ENCODE measurements at places on chromosomes 12 and 14. TPM values are rescaled to one million over a fixed set of nuclear protein-coding genes. Genes with fewer than 3 reads are reported as not detected.
A peak's percentile ranks its signal among the peaks of the same experiment; 100 is the strongest.

- H3K36me3 ChIP-seq, result no peaks in the 10 kb centered on the region
- DNase-seq, result no peak
- peak overlapping the region; percentile 4 for H3K4me3 ChIP-seq
- H3K27ac ChIP-seq, result peak overlapping the region; percentile 56
- H3K27me3 ChIP-seq, result no peaks in the 10 kb centered on the region
- peaks cover 29% of the 10 kb centered on the region for H3K4me1 ChIP-seq
Measured at GRCh38 chr12:89756585-89757398, 48.2 kb upstream of the ATP2B1 start.

DNA sequence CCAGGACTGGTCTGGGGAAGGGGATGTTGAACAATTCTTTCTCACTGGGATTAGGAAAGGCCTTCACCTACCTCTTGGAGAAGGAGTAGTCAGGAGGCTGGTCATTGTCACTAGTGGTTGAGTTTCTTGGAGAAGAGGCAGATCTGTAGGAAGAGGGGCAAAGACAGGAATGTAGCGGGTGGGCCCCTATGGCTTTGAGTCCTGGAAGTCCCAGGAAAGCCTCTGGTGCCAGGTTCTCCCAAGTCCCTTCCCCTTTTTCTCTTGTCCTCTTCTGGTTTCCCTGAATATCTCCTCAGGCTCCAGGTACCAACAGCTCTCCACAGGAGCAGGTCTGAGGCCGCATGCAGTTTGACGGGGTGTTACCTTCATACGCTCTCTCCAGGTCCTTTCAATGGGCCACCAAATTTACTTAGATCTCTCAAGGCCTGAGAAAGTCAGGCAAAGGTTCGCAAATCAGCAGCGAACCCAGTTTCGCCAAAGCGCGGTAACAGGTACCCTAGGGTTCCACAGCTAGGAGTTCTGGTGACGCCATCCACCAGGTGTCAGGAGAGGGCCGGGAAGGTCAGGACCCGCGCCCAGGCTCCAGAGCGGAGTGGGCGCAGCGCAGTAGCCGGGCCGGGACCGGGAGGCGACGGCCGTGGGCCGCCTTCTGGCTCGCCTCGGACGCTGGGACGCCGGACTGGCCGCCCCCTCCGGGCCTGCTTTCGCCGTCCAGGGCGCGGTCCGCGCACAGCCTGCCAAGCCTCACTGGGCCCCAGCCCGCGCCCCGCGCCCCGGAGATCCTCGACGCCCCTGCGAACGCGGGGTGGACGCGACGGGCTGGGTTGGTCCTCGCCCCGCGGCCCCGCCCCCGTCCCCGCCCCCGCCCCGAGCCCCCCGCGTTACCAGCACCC, 795 bp downstream of the SMAGP start:
- peak overlapping the region; percentile 84 for H3K4me3 ChIP-seq
- H3K36me3 ChIP-seq, result peaks cover 2% of the 10 kb centered on the region
- peak overlapping the region; percentile 16 for H3K27ac ChIP-seq

GRCh38 chr14:106347890-106348755, 821.7 kb downstream of the TMEM121 start:
- H3K36me3 ChIP-seq, result no peaks in the 10 kb centered on the region
- H3K27ac ChIP-seq, result no peak overlapping the region

DNA sequence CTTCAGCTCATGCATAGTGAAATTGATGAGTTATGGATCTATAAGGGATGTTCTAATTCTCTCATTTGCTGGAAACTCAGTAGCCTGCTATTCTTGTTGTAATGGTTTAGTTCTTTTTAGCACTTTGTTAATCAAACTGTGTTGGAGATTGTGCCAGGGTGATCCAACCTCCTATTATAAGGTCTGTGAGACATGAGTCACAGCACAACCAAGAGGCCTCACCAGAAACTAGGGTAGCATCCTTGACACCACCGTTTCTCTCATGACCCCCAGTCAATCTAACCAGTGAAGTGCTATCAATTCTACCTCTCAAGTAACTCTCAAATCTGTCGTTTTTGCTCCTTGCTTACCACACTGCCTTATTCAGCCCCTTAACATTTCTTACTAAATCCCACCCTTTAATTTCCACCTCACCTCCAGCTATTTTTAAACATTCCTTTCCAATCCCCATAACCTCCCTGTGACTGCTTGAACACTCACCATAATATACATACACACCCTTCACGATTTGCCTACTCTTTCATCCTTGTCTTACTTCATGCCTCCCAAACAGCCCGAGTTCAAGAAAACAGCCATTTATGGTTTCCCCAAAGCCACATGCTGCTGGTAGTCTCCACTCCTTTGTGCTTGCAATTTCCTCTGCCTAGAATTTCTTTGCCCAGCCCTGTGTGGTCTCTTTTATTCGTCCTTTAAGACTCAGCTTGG, 53.9 kb upstream of the NUDT4 start:
- no peak overlapping the region for H3K4me3 ChIP-seq
- H3K27ac ChIP-seq, result no peak overlapping the region
- no peaks in the 10 kb centered on the region for H3K4me1 ChIP-seq
- DNase-seq, result no peak
- H3K27me3 ChIP-seq, result peaks cover 7% of the 10 kb centered on the region

- DNase-seq, result no peak
- H3K27me3 ChIP-seq, result peaks cover 4% of the 10 kb centered on the region
- no peak overlapping the region for H3K4me3 ChIP-seq
- H3K36me3 ChIP-seq, result no peaks in the 10 kb centered on the region
Measured at GRCh38 chr12:22588817-22589216, 36.2 kb upstream of the ETNK1 start.

KCNA5 gene
- not detected for total RNA-seq

RND1 gene
- 6.0 TPM for total RNA-seq

DNA sequence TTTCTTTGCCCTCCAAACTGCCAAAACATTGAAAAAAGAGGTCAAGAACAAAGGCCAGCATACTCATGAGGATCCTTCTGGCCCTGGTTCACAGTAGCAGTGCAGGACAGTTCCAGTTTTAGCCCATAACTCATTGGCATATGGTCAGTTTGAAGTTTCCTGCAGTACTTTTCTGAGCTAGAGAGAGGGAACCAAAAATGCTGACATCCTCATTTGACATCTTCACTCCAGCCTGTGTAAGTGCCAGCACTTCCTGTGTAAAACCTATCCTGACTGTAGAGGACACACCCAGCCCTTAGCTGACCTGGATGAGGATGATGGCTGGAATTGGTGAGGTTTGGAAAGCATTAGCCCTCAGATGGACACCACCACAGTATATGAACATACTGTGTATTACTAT, 84.1 kb downstream of the FGD4 start:
- no peaks in the 10 kb centered on the region for H3K36me3 ChIP-seq
- H3K4me3 ChIP-seq, result no peak overlapping the region
- DNase-seq, result no peak
- no peak overlapping the region for H3K27ac ChIP-seq
- no peaks in the 10 kb centered on the region for H3K4me1 ChIP-seq

GRCh38 chr12:49442915-49443314, 75.7 kb downstream of the SPATS2 start:
- H3K4me3 ChIP-seq, result no peak overlapping the region
- no peak overlapping the region for H3K27ac ChIP-seq
- no peaks in the 10 kb centered on the region for H3K27me3 ChIP-seq

OTOGL gene
- not detected for total RNA-seq

GRCh38 chr14:58703161-58703506, 65.4 kb downstream of the DACT1 start:
- H3K36me3 ChIP-seq, result no peaks in the 10 kb centered on the region
- H3K27ac ChIP-seq, result no peak overlapping the region
- H3K4me3 ChIP-seq, result no peak overlapping the region

CCDC197 gene
- total RNA-seq, result not detected

DNA sequence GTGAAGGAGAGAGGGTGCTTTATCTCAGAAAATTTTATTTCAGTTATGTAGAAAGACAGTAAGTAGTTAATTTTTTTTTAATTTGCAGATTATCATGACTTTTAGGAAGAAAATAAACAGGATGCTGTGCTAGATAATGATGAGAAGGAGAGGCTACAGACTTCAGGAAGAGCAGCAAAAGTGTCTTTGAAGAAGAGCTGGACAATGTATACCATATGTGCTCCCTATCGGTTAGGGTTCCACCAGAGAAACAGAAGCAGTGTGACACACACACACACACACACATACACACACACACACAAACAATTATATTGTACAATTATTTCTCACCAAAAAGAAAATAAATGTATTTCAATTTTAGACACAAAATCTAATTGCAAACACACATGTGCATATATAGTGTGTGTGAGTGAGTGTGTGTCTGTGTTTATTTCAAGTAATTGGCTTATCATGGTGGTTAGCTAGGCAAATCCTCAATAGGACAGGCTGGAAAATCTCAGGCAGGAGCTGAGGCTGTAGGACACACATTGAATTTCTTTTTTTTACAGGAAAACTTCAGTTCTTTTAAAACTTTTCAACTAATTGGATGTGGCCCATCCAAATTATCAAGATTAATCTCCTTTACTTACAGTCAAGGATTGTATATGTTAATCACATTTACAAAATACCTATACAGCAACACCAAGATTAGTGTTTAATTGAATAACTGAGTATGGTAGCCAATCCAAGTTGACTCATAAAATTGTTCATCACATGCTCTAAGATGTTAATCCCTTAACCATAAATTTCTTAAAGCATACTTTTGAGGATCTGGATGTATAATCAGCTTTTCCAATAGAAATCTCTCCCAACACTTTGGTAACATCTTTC, 235.8 kb upstream of the DCN start:
- no peaks in the 10 kb centered on the region for H3K36me3 ChIP-seq
- peaks cover 17% of the 10 kb centered on the region for H3K27me3 ChIP-seq
- H3K27ac ChIP-seq, result no peak overlapping the region

CCDC175 gene
- total RNA-seq, result 0.39 TPM

RSRC2 gene
- 297 TPM for total RNA-seq

- peaks cover 24% of the 10 kb centered on the region for H3K4me1 ChIP-seq
- H3K36me3 ChIP-seq, result peaks cover 2% of the 10 kb centered on the region
- peak overlapping the region; percentile 36 for H3K4me3 ChIP-seq
Measured at GRCh38 chr12:122503783-122504590, 3.3 kb upstream of the ZCCHC8 start.

FBXO21 gene
- 61.7 TPM for total RNA-seq

DNA sequence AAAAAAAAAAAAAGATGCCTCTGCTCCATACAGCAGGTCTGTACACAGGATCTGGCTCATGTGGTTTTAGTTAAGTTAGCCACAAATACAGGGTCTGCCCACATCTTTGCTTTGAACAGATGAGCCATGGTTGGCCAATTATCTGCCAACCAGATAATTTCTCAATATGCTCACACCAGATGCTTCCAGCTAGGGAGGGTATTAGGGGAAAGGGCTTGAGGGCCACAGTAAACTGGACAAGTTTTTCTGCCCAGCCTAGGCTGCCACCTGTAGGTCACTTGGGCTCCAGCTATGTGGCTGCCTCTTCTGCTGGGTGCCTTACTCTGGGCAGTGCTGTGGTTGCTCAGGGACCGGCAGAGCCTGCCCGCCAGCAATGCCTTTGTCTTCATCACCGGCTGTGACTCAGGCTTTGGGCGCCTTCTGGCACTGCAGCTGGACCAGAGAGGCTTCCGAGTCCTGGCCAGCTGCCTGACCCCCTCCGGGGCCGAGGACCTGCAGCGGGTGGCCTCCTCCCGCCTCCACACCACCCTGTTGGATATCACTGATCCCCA, 776 bp downstream of the RDH5 start:
- H3K4me3 ChIP-seq, result peak overlapping the region; percentile 25
- H3K4me1 ChIP-seq, result peaks cover 24% of the 10 kb centered on the region
- no peaks in the 10 kb centered on the region for H3K36me3 ChIP-seq
- no peak for DNase-seq

B4GALNT1 gene
- total RNA-seq, result not detected

GRCh38 chr12:3250576-3250975, 173.4 kb downstream of the TSPAN9 start:
- H3K4me3 ChIP-seq, result no peak overlapping the region
- no peak overlapping the region for H3K27ac ChIP-seq
- H3K36me3 ChIP-seq, result no peaks in the 10 kb centered on the region
- no peak for DNase-seq
- H3K27me3 ChIP-seq, result peaks cover 45% of the 10 kb centered on the region

GRCh38 chr14:40841886-40842285, 764.8 kb upstream of the LRFN5 start:
- H3K27ac ChIP-seq, result no peak overlapping the region
- H3K27me3 ChIP-seq, result no peaks in the 10 kb centered on the region
- H3K36me3 ChIP-seq, result no peaks in the 10 kb centered on the region
- H3K4me1 ChIP-seq, result no peaks in the 10 kb centered on the region
- H3K4me3 ChIP-seq, result no peak overlapping the region

DNA sequence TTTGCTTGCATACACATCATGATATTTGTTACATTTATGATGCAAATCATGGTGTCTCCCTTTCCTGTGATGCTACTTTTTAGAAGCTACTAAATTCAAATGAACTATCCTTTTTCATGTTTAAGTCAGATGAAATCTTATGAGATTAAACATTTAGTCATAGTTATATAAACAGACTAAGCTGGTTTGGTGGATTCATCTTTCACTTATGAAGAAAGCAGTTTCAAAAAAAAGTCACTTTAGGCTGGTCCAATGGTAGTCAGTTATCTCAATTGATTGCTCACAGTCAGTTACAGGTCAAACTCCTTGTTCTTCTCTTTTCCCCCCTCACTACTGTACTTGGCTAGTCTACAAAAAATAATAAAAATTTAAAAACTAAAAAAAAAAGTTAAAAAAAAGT, 19.7 kb downstream of the SYCP3 start:
- peaks cover 7% of the 10 kb centered on the region for H3K27me3 ChIP-seq
- no peaks in the 10 kb centered on the region for H3K36me3 ChIP-seq
- H3K4me1 ChIP-seq, result no peaks in the 10 kb centered on the region
- no peak overlapping the region for H3K4me3 ChIP-seq

GRCh38 chr14:35336494-35337268, 44.5 kb downstream of the PSMA6 start:
- no peaks in the 10 kb centered on the region for H3K36me3 ChIP-seq
- no peak overlapping the region for H3K4me3 ChIP-seq
- H3K4me1 ChIP-seq, result peaks cover 19% of the 10 kb centered on the region
- peak overlapping the region; percentile 53 for H3K27ac ChIP-seq
- H3K27me3 ChIP-seq, result no peaks in the 10 kb centered on the region
- no peak for DNase-seq

EAPP gene
- 64.7 TPM for total RNA-seq

- peaks cover 2% of the 10 kb centered on the region for H3K36me3 ChIP-seq
- DNase-seq, result no peak
- H3K27ac ChIP-seq, result no peak overlapping the region
- H3K4me3 ChIP-seq, result peak overlapping the region; percentile 36
- peaks cover 43% of the 10 kb centered on the region for H3K27me3 ChIP-seq
- peaks cover 3% of the 10 kb centered on the region for H3K4me1 ChIP-seq
Measured at GRCh38 chr14:94376108-94376975, 12.1 kb downstream of the SERPINA1 start.

- no peak overlapping the region for H3K27ac ChIP-seq
- H3K27me3 ChIP-seq, result no peaks in the 10 kb centered on the region
- H3K4me3 ChIP-seq, result no peak overlapping the region
- DNase-seq, result no peak
Measured at GRCh38 chr14:47454025-47454424, 221.4 kb downstream of the MDGA2 start.

GNB3 gene
- 0.26 TPM for total RNA-seq

DPPA3 gene
- not detected for total RNA-seq

- H3K4me1 ChIP-seq, result peaks cover 6% of the 10 kb centered on the region
- H3K27me3 ChIP-seq, result peaks cover 5% of the 10 kb centered on the region
- H3K36me3 ChIP-seq, result peaks cover 2% of the 10 kb centered on the region
- DNase-seq, result no peak
Measured at GRCh38 chr12:24719293-24719721, 229.6 kb downstream of the BCAT1 start.

GRCh38 chr12:112304436-112304835, 77.8 kb downstream of the HECTD4 start:
- H3K4me3 ChIP-seq, result no peak overlapping the region
- H3K36me3 ChIP-seq, result peaks cover 9% of the 10 kb centered on the region
- H3K27ac ChIP-seq, result no peak overlapping the region
- H3K27me3 ChIP-seq, result no peaks in the 10 kb centered on the region

Data from T-helper 17 cell (primary cell).